ENCODE measurements at places on chromosomes 3 and 15.

GRCh38 chr3:134287512-134287911, 36.9 kb upstream of the RYK start:
- no peak for DNase-seq

- no peak for DNase-seq
Observed at GRCh38 chr15:20345401-20345958, 196.1 kb downstream of the GOLGA6L6 start.

DNA sequence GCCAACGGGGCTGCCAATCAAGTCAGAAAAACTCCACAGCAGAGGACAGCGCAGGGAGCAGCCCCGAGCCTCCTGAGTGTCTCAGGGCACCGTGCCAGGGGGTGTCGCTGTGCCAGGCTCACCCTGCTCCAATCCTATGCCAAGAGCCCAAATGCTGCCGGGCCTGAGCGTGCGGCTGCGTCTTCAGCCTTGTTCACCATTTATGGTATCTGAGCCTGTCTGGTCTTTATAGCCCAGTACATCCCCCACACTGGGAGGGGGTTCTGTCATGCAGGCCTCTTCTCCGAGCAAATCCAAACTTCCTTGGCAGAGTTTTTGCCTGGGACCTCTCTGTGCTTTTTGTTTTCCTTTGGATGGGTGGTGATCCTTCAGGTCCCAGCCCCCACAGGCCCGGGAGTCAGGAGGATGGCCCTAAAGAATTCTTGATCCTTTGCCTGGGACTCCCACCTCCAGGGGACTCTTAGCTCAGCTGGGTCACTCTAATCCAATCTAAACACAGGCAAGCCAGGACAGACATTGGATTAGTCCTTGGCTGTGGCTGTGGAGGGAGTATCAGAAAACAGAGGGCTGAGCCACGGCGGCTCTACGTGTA, 135.1 kb upstream of the HACD2 start:
- no peak for DNase-seq

DNA sequence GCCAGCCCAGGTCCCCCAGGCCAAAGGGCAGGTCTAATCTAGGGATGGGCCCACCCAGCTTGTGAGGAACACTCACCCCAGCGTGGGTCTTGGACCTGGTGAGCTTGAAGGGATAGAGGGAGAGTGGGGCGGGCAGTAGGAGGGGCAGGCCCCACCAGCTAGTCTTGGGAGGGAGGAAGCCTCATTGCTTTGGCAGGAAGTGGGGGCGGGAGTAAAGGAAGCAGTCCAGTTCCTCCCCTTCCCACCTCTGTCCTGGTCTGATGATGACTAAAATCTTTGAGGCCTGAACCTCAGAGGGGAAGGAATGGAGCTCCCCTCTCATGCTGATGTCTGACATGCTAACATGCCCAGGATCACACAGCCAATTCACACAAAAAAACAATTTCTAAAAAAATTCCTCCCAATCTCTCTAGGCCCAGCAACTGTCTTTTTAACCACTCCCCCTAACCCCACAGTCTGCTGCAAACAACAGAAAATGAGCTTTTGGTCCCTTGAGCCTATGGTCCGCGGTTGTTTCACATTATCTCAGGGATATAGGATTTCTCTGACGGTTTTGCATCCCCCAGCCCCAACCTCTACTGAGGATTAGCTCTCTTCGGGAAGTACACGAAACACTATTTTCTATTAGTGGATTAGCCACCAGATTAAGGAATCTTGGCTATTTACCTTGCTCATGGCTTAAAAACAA, 30.7 kb upstream of the DUSP7 start:
- DNase-seq: no peak

DNA sequence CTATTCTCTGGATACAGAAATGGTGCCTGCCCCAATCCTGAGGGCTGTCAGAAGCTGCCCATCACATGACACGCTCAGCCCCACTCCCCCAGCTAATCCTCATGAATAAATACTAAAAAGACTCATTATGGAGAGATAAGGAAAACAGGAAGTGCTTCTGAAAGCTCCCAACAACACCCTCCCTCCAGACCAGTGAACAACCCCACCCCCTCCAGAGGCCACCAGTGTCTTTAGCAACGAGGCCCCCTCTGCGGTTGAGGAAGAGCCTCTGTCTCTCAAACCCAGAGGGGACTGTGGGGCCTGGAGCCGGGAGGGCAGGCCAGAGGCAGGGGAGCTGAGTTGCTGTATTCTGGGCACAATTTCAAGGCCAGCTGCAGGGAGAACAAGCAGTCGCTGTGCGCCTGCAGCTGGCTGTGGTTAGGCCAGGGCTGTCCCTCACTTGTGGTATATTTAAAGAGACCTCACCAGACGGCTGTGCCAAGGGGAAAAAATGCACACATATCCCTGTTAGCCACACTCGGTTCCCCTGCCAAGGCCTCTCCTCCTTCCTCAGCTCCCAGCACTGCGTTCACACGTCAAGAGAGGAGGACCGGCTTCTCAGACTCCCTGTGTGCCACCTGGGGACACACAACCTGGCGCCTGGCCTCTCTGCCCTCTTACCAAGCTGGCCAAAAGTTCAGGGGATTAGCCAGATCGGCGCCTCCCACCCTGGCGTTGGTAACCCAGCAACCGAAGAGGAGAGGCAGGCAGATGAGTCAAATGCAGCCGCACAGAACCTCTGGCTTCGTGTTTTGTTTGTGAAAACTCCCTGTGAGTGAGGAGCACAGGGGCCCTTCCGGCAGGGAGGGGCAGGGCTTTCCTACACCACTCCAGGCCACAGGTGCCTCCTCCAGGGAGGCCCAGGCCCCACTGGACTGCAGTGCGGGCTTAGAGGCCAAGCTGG, 101.2 kb upstream of the ETV5 start:
- DNase-seq: no peak
